ENCODE measurements at places on chromosomes 5 and 9.
A peak's percentile ranks its signal among the peaks of the same experiment; 100 is the strongest.

DNA sequence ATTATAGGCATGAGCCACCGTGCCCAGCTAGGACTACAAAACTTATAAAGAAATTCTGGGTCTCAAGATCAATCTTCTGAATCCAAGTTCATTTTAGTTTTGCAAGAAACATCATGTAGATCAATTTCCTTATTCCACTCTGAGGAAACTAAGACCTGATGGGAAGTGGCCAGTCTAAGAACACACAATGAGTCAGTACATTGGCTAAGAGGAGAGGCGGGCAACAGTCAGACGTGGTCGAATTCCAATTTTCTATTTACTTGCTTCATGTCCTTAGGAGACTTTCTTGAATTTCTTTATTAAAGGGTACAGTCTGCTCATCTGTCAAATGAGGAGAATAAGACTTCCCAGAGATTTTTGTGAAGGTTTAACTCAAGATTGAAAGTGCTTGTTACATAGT lies 432.1 kb upstream of the BRINP1 start:
- DNase-seq, result no peak

DNA sequence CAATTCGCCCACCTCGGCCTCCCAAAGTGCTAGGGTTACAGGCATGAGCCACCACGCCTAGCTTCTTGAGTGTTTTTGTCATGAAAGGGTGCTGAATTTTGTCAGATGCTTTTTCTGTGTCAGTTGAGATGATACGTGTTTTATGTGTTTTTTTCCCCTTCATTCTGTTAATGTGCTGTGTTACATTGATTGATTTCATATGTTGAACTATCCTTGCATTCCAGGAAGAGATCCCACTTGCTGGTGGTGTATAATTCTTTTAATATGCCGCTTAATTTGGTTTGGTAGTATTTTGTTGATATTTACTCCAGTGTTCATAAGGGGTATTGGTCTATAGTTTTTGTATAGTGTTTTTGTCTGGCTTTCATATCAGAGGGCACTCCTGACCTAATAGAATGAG lies 13.6 kb downstream of the ZBTB43 start:
- no peak for DNase-seq

- DNase-seq, result no peak
Observed at GRCh38 chr5:79030663-79031484, 38.6 kb downstream of the DMGDH start.

GRCh38 chr9:36249189-36249588 lies 9.1 kb downstream of the GNE start:
- no peak for DNase-seq

DNA sequence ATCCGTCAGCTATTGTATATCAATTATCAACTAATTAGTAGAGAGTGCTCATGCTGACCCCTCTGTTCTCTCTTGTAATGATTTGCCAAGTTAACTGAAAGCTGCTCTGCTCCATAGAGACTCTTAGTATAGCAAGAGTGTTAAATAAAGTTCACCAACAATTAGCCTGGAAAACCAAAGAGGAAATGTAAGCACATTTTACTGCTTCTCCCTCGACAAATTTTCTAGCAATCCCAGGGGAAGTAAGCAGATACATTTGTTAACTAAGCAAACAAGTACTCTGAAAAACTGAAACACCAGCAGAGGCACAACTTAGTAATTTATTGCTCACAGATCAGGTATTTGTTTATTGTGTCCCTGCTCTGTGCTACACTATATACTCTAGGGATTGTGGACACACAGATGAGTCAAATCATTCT lies 162.2 kb downstream of the GLIS3 start:
- no peak for DNase-seq

GRCh38 chr5:310516-310915 lies 11.0 kb upstream of the AHRR start:
- no peak for DNase-seq

- DNase-seq, result no peak
Observed at GRCh38 chr9:113502427-113503034, 39.0 kb downstream of the RGS3 start.

- DNase-seq, result no peak
Observed at GRCh38 chr5:150057052-150057451, 29.3 kb downstream of the CSF1R start.

DNA sequence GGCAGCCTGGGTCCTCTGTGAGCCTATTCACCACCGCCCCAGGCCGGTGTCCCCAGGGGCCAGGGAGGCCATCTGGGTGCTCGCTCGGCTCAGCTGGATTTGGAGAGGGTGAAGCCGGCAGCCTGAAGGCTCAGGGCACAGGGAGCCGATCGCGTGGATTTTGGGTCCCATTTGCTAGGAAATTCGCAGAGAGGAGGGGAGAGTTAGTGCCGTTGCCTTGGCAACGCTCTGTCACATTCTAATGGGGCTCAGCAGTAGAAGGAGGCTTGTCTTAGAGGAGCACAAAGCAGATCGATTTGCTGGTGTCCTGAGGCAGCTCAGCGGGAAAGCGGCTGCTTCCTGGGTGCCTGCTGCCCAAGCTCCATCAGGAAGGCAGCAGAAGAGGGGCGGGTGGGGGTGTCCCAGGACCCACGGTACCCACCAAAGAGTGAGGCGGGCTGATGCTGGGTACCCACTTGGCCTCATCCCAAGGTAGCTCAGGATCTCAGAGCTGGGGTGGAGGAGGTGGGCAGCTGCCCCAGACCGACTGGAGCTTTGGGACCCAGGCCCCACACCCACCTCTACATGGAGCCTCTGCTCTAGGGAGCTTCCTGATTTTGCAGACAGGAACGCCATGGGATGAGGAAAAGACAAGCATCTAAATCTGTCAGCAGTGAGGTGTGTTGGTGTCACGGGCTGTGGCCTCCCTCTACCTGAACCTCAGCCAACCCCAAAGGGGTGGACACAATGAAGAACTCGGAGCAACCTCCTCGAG lies 17.1 kb upstream of the OLFM1 start:
- DNase-seq, result peak; percentile 12
